ENCODE measurements at places on chromosomes 6 and 20. TPM values are rescaled to one million over a fixed set of nuclear protein-coding genes. Genes with fewer than 3 reads are reported as not detected.

Gene PRL
- not detected for total RNA-seq

Gene LGSN
- not detected for total RNA-seq

Gene FAM184A
- 0.14 TPM for total RNA-seq

Gene IPCEF1
- 0.07 TPM for total RNA-seq

Gene ALDH8A1
- total RNA-seq: 0.70 TPM

Gene TREML2
- not detected for total RNA-seq

Gene PRKN
- total RNA-seq: 1.3 TPM

Measured in airway epithelial cell (primary cell).